ENCODE measurements at places on chromosomes 1 and 21.

DNA sequence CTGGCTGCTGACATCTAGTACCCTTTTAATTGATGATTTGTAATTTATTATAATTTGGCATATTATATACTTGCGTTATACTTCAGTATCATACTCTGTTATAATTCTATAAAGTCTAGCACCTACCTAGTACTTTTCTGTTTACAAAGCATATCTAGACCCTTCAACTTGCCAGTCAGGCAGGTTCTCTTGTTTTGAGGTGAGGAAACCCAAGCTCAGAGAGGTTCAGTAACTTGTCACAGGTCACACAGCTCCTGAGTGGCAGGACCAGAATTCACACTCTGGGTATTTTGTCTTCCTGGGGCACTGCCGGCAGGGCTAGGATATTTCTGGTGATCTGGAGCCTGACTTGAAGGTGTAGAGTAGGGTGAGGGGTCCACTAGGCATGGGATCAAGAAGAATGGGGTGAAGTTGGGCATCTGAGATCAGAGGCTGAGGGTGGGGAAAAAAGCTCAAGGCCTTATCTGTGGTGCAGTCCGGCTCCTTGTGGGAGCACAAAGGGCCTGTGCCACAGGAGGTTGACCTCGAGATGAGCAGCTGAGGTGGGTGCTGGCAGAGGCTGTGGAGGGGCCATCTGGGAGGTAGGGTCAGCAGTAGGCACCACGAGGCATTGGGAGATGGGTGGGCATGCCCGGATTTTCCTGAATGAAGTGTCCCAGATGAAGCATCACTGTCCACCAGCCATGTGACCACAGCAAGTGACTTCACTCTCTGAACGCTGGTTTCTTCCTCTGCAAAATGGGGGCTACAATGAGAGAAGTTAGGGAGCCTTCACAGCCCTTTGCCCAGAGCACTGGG is 102.6 kb downstream of the EPHB2 start:
- DNase-seq = no peak

- DNase-seq = no peak
Observed at GRCh38 chr1:13662493-13662892, 37.5 kb upstream of the PRDM2 start.

DNA sequence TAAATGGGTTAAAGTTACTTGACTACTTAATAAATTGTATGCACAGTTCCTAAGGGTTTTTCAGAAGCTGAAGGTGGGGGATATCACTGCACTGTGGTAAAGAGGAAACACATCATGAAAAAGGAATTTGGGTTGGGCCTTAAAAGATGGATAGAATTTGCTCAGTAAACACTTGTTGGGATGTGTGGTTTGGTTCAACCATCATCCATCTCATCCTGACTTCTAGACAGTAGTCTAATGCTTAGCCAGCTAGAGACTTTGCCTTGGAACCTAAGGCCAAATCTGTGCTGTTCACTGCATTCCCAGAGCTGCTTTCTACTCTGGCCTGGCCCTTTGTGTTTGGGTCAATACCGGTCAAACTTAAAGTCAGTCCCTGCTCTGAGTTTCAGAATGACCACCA is 30.6 kb downstream of the LY9 start:
- no peak for DNase-seq

DNA sequence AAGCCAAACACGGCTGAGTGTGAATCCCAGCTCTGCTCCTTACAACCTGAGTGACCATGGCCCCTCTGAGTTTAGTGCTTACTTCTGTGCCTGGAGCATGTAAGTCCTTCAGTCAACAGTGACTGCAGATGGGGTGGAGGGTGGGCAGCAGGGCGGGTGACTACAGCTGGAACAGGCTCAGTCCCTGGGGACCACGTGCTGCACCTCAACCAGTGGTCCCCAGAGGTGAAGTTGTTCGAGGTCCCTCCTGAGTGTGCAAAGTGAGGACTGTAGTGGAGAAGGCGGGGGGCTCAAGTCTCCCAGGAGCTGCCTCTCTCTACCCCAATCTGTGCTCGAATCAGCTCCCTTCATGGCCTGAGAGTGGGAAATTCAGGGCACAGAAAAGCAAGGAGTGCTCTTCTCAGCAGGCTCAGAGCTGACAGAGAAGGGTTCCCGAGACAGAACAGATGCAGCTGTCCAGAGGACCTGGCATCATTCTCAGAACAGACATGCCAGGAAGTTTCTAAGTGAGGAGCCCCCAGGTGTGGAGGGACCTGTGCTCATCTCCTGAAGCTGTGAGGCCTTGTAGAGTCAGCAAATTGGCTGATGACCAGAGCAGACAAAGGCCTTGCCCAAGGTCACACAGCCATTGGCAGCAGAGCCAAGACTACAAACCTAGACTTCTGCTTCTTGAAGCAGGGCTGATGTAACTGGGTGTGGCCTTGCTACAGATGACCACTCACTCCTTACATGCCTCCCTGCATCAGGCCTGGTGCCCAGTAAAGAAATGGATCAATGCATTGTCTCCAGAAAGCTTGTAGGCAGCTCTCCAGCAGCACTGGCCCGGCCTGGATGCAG is 61.7 kb upstream of the EDN2 start:
- no peak for DNase-seq

DNA sequence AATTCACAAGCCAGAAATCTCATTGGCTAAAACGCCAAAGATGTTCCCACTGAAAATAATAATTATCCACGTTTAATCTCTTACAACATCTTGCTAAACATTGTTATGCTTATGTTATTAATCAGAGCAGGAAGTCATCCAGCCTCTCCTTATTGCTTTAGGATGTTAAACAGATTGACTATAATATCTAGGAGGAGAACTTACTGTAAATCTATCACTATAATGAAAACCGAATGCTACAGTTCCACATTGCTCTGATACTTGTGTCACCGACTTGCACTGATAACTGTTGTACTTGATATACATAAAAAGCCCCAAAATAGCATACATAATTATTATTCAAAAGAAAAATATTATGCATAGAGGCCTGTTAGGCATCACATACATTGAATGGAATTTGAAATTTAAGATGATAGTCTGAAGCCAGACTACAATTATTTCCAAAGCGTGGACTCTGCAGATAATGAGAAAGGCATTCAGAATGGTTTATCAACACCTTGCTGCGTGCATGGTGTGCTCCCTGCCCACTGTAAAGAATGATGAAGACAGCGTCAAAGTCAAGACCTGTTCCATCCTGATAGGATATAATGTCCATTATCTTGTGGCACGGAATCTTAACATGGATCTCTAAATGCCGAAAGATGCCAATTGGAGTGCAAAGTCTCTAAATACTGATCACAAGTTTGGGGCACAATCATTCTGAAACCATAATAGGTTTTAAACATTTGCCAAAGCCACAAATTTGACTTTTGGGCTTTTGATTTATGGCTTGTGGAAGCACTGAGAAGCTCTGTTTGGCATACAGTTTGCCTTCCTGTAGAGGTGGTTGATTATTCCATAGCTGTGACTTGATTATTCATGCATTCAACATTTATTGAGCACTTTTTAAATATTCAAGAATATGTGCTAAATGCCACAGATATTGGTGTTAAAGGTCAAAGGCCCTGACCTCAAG is 71.3 kb downstream of the CRB1 start:
- no peak for DNase-seq

- DNase-seq = no peak
Observed at GRCh38 chr1:119748040-119748439, 20.7 kb downstream of the HMGCS2 start.

- DNase-seq = peak; percentile 50
Observed at GRCh38 chr1:210328746-210329503, at the start of gene HHAT. HHAT (plus strand) TSS chr1:210328902; CDS start chr1:210348976, 20,074 bp downstream.

DNA sequence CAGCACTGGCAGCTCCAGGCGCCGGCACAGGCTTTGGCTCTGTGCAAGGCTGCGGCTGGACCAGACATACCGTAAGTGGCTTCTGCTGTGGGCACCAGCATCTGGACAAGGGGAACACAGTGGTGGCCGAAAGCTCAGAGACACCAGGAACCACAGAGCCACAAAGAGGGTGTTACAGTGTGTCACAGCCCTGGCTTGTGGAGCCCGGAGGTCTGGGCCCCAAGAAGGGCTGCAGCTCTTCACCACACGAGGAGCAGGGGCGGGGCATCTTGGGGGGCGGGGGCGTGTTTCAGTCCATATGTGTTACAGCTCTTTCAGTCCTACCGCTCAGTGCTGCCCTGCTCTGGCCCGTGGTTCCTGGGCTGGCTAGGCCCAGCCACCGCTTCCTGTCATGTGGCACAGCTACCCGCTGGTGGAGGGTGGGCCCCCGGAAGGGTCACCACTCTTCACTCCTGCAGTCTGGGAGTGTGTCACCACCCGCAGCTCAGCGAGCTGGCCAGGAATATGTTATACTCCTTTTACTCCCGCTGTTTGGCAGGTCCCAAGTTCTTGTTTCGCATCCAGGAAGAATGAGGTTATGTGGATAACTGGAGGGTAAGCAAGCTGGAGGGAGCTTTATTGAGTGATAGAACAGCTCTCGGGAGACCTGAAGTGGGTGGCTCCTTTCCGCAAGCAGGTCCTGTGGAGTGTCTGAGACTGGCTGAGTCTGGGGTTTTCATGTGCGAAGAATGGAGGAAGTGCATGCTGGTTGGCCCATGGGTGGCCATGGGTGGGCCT is 3.3 kb upstream of the LSM10 start:
- no peak for DNase-seq

GRCh38 chr1:18890706-18891425 is 11.5 kb downstream of the ALDH4A1 start:
- DNase-seq = no peak

DNA sequence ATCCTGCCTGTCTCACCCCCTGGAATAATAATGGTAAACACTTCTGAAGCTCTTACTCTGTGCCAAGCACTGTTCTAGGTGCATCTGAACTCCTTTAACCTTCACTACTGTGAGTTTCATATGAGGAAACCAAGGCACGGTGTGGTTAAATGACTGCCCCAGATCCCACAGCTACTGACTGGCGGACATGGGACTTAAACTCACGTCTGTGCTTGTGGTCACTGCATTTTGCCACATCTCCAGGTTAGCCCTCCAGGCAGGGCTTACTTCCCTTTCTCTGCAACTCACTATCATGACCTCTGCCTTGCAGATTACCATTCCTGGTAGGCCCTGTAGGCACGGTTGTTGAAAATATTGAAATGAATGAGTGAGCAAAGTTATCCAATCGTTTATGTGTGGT is 83.4 kb downstream of the ADSS2 start:
- no peak for DNase-seq

DNA sequence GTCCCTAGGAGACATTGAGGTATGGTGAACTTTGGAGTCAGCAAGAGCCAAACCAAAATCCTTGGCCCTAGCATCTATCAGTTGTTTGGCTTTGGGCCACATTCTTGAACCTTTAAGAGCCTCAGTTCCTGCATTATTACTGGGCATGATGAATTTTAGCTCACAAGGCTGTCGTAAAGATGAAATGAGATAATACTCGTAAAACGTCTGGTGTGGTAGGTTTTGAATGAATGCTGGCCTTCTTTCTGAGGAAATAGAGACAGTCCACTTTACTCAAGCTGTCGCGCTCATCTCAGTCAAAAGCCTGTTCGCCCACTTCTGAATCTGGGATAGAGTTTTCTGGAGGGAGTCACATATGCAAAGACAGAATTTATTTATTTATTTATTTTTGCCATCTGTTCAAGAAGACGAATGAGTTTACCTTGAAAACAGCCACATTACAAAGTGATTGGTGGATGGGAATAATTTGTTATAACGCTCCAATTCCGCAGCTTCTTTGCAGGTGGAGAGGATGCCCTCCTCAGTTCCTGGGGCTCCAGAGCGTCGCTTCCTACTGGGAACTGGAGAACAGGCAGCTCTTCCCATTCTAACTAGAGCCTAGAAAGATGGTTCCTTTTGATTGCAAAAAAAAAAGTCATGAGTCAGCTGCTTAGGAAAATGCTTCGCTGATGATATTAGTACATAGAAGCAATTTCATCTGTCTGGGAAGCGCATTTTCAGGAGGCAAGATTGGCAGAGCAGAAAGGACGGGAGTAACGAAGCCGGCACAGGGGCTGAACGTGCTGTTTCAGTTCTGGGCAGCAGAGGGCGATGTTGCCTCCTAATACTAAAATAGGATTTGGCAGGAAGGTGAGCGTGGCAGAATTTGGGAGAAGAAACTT is 49.9 kb upstream of the CYP2J2 start:
- DNase-seq = peak; percentile 9

DNA sequence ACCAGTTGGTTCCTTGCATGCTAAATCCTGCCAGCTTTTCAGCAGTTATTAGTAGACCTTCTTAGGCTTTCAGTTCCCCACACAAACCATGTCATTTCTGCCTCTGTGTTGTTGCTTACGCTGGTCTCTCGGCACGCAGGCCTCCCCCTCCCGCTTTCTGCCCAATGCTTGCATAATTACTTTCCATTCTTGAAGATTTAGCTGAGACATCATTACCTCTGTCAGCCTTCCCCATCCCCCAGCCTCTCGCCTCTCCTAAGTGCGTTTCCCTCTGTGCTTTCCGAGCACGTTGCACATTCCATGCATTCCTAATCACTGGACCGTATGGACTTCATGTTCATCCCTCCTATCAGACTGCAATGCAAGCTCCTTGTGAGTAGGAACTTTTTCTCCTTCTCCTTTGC is 26.8 kb downstream of the TSHB start:
- no peak for DNase-seq

DNA sequence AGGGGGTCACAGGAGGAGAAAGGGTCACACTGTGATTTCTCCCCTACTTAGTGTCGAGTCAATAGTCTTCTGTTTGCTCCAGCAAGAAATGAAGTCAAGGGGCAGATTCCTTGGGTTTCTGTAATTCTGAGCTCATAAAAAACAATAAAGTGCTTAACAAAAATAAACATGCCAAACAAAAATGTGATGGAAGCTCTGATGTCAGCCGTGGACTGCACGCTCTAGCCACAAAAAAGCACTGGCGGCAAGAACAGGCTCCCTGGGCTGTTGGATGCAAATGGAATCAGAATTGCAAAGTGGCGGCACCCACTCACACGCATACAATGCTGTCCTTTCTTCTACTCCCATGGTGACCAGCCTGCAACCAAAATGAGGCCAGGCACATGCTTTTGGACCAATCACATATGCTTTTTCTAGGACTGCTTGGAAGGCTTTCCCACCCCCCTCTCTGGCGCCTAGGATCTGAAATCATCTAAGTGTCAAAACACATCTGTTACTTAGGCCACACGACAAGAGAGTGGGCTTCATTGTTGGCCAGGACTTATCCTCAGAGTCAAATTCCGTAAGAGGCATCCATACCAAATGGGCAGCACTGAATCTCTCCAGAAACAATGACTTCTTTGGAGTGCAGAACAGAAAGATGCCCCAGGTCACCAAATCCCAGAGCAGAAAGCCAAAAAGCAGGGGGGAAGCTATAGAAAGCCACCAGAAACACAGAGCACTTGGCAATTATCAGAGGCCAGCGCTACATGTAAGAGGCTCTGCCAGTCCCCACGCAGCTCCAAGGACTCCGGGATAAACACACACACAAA is 9.2 kb downstream of the C1orf198 start:
- DNase-seq = no peak

DNA sequence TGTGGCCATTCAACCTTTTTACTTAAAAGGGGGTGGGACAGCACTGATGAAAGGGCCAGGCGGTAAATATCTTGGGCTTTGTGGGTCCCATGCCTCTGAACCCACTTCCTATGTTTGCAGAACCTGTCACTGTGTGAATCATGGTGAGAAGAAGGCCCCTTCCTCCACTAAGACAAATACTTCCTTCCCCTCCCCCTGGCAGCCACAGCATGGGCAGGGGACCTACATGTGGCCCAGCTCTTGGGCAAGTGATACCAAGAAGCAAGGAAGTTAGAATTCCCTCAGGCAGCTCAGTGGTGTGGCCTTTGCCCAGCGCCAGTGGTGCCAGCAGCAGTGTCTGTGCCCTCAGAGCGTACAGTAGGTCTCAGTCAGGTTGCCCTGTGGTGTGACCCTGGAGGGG is 168.6 kb downstream of the TRIM33 start:
- DNase-seq = peak; percentile 26

All from activated CD4-positive, alpha-beta T cell treated with anti-CD3 and anti-CD28 coated beads for 4 hours (primary cell).